ENCODE measurements at places on chromosomes 1 and 21. TPM values are rescaled to one million over a fixed set of nuclear protein-coding genes. Genes with fewer than 3 reads are reported as not detected.

- H3K36me3 ChIP-seq, result no peaks in the 10 kb centered on the region
- H3K4me3 ChIP-seq, result no peak overlapping the region
- no peak for DNase-seq
- H3K27me3 ChIP-seq, result no peaks in the 10 kb centered on the region
Observed at GRCh38 chr21:9753943-9754342, 767.4 kb upstream of the TPTE start.

- no peak for DNase-seq
- H3K36me3 ChIP-seq, result no peaks in the 10 kb centered on the region
- H3K27me3 ChIP-seq, result no peaks in the 10 kb centered on the region
- H3K27ac ChIP-seq, result no peak overlapping the region
- no peaks in the 10 kb centered on the region for H3K4me1 ChIP-seq
Observed at GRCh38 chr1:5508669-5509330, 483.4 kb downstream of the NPHP4 start.

- H3K4me1 ChIP-seq, result no peaks in the 10 kb centered on the region
- H3K4me3 ChIP-seq, result no peak overlapping the region
- no peaks in the 10 kb centered on the region for H3K36me3 ChIP-seq
- H3K27me3 ChIP-seq, result 0 out of 2 replicates have a peak, but pooled peaks cover 5% of the 10 kb centered on the region
Observed at GRCh38 chr1:177907000-177907399, 62.9 kb downstream of the SEC16B start.

Gene TEX38
- total RNA-seq, result not detected
